ENCODE measurements at places on chromosomes 11 and 22.

- DNase-seq, result no peak
Measured at GRCh38 chr11:122140500-122140899, 24.5 kb upstream of the BLID start.

DNA sequence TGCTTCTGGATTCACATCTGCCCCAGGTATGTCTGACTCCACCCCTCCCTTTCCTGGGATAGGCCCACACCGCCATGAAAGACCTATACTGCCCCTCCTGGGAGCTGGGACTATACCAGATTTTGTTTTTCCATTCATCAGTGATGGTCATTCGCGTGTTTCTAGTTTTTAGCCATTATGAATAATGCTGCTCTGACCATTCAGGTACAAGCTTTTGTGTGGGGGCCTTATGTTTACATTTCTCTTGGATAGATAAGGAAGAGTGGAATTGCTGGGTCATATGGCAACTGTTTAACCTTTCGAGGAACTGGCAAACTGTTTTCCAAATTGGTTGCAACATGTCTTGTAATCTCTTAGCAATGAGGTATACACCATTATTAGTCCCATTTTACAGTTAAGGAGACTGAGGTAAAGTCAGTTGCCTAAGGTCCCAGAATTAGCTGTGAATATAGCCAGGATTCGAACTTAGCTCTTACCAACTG is 1.2 kb upstream of the TBC1D10A start:
- DNase-seq, result no peak

DNA sequence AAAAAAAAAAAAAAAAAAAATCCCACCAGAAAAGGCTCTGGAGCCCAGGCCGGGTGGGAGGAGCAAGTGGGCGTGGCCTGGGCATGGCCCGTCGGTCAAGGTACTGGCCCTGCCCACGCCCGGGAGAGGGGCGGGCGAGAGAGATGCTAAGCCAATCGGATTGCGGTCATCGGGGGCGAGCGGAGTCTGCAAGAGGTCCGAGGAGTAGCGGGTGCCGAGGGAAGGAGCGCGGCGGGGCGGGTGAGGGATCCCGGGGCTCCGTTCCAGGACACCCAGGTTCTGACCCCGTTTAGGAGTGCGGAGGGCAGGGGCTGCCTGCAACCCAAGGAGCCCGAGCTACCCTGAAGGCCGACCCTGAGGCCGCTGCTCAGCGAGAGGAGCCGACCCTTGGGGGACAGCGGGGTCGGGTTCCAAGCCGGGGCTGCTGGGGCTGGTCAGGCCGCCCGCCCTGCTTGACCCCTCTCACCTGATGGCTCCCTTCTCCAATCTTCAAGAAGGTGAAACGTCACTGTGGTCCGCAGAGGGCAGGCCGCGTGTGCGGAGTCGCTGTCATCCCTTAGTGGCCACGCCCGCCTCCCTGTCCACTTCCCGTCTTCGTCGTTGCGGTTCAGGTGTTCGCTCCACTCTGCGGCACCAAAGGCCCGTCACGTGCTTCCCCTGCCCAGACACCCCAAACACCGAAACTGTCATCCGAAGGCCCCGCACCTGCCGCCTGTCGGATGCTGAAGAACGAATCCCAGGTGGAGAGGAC is 11.1 kb upstream of the TAB1 start:
- DNase-seq, result no peak

GRCh38 chr22:50627642-50628542 is at the start of gene ARSA:
Gene ARSA (minus strand): TSS chr22:50628152. CDS start chr22:50627779, 373 bp downstream.
- DNase-seq, result no peak

DNA sequence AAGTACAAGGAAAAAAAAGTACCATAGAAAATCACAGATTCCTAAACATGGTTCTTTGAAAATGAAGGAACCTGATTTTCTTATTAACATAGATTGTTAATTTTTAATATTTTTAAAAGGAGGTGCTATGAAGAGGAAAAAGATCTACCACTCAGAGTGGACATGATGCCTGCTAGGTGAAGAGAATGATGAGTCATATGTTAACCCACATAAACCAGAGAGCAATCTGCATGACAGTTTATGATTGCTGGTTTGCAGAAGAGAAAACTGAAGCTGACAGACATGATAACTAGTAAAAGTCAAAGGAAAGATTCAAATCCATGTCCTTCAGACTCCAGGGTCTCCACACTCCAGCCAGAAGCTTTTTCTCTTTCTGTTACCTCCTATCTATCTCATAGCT is 1231.7 kb downstream of the LRRC4C start:
- no peak for DNase-seq

DNA sequence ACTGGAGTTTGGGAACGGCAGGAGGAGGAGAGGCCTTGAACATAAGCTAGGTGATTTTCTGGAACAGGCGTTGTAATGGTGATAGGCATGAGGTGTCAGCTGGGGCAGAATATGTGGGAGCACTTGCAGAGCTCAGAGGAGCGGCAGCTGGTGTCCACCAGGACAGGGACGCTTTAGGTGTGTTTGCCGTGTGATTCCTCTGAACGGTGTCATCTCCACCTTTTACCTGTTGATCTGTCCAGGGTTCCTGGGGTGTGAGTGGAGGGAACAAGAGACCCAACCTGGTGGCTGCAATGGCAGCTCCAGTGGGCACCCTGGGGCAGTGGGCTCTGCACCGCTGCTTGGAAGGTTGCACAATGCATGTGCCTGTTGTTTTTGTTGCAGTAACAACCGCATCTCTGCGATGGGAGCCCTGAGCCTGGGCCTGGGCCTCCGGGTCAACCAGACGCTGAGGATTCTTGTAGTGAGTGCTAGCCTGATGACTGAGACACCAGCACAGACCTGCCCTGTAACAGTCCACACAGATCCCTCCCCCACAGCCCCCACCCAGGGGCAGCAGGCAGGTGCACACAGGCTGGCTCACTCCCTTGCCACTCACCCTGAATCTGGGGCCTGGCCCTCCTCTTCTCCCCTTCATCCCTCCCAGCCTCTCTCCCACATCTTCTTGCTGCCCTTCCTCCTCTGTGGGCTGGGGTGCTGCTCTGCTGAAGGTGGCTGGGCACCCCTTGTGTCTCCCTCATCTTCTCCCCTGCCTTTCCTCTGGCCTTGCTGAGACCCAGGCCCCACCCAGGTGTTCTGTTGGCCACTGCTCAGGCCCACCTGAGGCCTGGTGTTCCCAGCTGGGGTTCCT is 9.2 kb downstream of the LRRC74B start:
- DNase-seq, result no peak

GRCh38 chr22:19722982-19723231 is 432 bp upstream of the GP1BB start:
- no peak for DNase-seq

- no peak for DNase-seq
Measured at GRCh38 chr11:86152006-86152862, 83.3 kb upstream of the PICALM start.

DNA sequence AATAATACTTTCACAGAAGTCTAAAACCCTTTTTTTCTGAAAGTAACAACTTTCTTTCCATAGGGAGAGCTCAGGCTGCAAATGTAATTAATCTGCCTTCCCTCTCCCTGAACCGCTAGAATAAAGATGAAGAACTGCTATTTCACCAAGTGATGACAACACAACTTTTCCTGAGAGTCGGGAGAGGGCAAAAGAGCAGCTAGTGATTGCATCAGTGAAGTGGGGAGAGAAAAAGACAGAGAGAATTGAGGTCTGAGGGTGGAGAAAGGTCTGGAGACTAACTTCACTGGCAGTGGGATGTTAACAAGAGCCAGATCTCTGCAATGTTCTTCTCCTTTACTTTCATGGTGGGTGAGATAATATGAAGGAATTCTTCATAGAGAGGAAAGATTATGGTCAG is 10.9 kb upstream of the MPEG1 start:
- DNase-seq, result no peak

DNA sequence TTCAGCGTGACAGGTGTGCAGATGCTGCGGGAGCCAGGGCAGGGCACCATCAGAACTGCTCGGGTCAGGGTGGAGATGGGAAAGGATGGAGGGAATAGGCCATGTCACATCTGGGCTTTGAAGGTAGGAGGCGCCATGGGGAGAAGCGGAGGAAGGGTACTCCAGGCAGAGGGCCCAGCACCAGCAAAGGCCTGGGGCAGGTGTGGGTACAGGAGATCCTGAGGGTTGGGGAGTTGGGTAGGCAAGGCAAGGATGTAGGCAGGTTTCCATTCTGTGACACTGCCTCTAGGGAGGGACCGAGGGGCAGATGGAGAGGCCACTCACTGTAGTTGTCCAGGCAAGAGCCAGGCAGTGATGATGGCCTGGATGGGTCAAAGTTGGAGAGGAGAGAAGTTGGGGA is 8.5 kb downstream of the EMID1 start:
- no peak for DNase-seq

DNA sequence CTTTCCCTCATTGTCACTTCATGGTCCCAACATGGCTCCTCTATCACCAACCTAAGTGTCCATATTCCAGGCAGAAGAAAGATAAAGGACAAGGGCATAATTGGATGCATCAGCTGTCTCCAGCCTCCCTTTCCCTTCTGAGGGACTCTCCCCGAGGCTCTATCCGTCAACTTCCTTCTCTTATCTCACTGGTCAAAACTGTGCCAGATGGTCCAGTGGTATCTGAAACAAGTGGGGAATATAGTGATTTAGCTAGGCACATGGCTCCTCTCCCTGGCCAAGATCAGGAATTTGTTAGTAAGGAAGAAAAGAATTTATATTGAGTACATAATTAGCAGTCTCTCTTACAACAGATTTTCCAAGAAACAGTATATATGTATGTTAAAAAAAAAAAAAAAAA is 12.6 kb upstream of the SPON1 start:
- no peak for DNase-seq
